ENCODE measurements at places on chromosomes 16 and 17. TPM values are rescaled to one million over a fixed set of nuclear protein-coding genes. Genes with fewer than 3 reads are reported as not detected.

The PLEKHH3 gene
- total RNA-seq: 10.9 TPM

The ESRP2 gene
- total RNA-seq: under 0.01 TPM

The KRTAP4-6 gene
- total RNA-seq: not detected

The PLXDC1 gene
- total RNA-seq: 0.23 TPM

The CACNG1 gene
- total RNA-seq: not detected

The TSEN54 gene
- 10.0 TPM for total RNA-seq

The MSLN gene
- total RNA-seq: not detected
